Effector memory CD8-positive, alpha-beta T cell (primary cell): ENCODE measurements at places on chromosomes 13 and 19.

DNA sequence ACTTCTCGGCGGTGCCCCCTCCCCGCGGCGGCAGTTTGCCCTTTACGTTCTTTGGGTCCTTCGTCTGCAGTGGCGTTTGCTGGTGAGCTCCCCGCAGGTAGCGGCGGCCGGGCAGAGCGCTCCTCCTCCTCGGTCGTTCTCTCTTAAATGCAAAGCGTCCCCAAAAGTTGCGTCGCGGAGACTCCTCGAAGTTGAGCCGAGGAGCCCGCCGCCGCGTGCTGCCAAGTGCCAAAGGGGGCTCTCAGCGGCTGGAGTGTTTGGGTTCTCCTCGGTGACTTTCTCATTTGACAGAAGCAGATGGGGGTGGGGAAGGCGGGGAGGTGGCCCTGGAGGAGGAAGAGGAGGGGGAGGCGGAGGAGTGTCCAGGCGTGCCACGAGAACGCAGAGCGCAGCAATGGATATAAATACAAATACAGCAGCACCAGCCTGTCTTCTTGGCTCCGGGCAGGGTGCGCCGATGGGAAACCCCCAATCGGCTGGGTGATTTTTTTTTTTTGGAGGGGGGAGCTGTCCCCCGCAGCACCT lies at the start of gene SOX21:
SOX21 (minus strand) TSS at position 259 of the 525 bp plus-strand sequence. CDS start 496 bp downstream, outside the sequence.
- no peak for DNase-seq

DNA sequence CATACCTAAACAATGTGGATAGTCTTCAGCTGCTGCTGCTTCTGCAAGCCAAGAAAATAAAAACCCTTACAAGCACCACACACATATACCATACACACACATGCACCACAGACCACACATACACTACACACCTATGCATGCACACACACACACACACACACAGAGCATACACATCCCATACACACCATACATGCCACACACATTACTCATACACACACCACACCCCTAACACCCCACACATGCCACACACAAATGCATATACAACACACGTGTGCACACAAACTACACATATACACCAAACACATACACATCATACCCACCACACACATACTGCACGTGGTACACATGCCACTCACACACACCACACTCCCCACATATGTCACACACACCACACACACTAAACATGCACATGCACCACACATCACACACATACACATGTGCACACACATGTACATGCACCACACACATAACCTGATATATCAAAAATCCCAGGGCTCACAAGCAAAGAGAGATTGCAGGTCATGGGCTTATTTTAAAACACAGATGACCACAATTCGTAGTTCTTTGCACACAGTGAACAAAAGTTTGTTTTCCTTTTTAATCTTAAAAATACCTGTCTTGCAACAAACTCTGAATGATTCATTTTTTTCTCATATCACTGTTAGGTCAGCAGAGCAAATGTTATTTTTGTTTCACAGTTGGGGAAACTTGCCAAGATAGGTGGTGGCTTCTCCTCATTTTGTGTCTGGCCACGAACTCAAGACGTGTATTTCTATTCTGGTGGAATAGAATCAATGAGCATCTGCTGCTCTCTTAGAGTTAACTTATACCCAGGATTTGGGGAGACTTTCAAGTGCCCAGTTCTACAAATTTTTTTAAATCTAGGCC lies 456.6 kb downstream of the FGF9 start:
- no peak for DNase-seq

- no peak for DNase-seq
These were observed 7.4 kb downstream of the ISYNA1 start for GRCh38 chr19:18430417-18431144.

- no peak for DNase-seq
These were observed 6.7 kb upstream of the MKNK2 start for GRCh38 chr19:2057484-2058469.

DNA sequence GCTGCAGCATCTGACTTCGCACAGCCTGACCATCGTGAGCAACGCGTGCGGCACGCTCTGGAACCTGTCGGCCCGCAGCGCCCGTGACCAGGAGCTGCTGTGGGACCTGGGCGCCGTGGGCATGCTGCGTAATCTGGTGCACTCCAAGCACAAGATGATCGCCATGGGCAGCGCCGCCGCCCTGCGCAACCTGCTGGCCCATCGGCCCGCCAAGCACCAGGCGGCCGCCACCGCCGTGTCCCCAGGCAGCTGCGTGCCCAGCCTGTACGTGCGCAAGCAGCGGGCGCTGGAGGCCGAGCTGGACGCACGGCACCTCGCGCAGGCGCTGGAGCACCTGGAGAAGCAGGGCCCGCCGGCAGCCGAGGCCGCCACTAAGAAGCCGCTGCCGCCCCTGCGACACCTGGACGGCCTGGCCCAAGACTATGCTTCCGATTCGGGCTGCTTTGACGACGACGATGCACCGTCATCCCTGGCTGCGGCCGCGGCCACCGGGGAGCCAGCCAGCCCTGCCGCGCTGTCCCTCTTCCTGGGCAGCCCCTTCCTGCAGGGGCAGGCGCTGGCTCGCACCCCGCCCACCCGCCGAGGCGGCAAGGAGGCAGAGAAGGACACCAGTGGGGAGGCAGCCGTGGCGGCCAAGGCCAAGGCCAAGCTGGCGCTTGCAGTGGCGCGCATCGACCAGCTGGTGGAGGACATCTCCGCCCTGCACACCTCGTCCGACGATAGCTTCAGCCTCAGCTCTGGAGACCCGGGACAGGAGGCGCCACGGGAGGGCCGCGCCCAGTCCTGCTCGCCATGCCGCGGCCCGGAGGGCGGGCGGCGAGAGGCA lies 13.6 kb downstream of the C19orf25 start:
- DNase-seq = no peak

GRCh38 chr13:38570706-38571105 lies 116.2 kb upstream of the FREM2 start:
- DNase-seq = no peak

GRCh38 chr13:92074658-92075057 lies 676.2 kb downstream of the GPC5 start:
- DNase-seq = no peak

DNA sequence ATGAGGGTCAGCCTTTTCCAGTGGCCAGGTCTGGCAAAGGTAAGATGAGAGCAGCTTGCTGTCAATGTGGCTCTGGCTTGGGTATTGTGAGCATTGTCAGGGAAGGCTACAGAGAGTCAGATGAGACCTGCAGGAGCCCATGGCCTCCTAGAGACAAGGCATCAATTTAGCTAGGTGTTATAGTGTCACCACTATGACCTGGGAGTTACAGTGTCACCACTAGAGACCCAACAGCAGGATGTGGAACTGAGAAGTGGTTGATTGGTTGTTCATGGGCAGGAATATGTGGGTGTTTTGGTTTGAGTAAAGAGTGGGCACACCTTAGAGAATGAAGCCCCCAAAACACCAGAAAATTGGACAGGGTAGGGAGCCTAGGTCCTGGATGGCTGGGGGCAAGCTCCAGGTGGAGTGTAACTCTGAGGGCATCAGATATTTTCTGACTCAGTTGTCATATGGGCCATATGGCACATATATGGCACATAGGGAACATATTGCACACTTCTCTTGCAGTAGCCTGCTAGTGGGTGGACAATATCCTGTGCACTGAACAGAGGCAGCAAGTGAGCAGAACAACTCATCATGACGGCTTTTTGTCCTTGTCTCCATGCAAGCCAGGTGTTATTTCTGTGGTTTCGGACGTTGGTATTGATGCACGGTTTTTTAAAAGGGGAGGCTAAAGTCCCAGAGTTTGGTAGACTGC lies 46.3 kb upstream of the CEACAM21 start:
- no peak for DNase-seq

- no peak for DNase-seq
These were observed 151.6 kb downstream of the B3GLCT start for GRCh38 chr13:31351376-31351775.

DNA sequence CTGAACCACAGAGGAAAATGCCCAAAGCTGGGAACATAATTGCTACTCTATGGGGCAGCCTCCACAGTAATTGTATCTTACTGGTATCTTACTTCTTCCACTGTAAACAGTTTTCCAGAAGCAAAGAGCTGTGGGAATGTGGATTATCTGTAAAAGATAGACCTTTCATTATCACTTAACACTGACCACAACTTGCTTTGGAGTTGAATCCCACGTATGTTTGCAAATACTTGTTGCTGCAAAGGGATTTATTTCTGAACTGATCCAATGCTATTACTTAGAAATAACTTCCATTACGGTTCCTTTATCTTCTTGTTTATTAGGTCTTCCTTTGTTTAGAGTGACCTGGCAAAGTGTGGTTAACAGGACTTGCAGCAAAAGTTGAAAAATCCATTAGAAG lies 218.1 kb downstream of the KCTD12 start:
- DNase-seq = no peak

DNA sequence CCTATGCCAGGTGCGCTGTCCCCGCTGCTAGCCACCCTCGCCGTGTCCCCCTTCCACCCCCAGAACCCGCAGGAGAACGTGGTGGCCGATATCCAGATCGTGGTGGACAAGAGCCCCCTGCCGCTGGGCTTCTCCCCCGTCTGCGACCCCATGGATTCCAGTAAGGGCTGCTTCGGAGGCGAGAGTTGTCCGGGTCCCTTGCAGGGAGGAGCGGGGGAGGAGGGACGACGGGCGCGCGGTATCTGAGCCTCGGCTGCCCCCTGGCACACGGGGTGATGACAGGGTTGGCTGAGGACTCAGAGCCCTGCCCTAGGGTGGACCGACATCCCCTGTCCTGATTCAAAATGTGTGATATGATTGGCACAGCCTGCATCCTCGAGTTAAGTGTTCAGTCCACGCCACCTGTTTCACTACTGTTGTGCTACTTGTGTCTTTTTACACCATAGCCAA lies 653 bp downstream of the MVB12A start:
- no peak for DNase-seq

- no peak for DNase-seq
These were observed 12.3 kb upstream of the ZBTB32 start for GRCh38 chr19:35692010-35692409.

GRCh38 chr13:106038752-106039151 lies 496.7 kb downstream of the EFNB2 start:
- DNase-seq = no peak

DNA sequence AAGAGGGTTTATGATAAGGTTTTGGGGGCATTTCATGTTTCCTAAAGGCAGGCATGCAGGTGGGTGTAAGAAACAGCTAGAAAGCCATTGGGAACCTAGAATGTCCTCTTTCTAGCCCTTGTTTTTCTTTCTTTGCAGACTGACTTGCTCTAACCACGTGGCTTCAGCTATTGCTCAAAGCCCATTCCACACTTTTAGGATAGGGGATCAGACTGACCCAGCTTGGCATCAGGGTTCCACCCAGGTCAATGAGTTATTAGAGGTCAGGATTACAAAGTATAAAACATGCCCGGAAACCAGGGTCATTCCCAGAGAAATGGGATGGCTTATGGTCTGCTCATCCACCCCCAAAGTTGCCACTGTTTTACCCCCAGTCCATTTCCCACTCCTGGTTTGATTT lies 16.8 kb downstream of the PHF11 start:
- no peak for DNase-seq

DNA sequence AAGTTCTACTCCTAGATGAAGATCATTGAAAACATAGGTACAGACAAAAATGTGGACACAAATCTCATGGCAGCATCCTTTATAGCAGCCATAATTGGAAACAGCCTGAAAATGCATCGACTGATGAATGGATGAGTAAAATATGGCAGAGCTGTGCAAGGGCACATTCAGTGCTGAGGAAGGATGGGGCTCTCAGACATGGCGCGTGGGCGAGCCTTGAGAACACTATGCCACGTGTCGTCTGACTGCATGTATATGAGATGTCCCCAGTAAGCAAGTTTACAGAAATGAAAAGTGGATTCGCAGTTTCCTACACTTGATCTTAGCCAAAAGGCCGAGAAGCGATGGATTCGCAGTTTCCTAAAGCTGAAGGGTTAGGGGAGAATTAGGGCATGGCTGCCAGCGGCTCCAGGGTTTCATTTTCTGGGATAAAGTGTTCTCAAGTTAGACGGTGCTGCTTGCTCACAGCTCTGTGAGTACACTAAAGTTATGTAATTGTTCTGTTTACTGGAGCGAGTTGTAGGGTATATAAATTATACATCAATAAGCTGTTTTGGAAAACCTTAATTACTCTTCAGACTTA lies 78.0 kb downstream of the RAB20 start:
- no peak for DNase-seq

DNA sequence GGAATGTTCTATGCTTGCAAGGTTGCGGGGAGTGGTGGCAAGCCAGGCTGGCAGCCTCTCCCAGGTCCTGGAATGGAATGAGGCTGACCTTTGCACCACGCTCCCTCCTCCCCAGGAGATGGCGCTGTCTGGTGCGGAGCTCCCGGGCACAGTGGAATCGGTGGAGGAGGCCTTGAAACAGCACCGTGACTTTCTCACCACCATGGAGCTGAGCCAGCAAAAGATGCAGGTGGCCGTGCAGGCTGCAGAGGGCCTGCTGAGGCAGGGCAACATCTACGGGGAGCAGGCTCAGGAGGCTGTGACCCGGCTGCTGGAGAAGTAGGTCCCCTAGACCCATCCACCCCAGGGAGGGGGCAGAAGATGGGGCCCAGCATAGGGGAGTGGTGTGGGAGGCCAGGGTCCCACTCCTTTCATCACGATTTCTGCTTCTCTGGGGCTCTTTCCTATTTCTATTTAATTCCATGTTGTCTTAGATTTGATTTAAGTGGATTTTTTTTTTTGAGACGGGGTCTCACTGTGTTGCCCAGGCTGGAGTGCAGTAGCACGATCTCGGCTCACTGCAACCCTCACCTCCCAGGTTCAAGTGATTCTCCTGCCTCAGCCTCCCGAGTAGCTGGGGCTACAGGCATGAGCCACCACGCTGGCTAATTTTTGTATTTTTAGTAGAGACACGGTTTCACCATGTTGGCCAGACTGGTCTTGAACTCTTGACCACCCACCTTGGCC lies 53.2 kb upstream of the SHKBP1 start:
- peak; percentile 43 for DNase-seq

DNA sequence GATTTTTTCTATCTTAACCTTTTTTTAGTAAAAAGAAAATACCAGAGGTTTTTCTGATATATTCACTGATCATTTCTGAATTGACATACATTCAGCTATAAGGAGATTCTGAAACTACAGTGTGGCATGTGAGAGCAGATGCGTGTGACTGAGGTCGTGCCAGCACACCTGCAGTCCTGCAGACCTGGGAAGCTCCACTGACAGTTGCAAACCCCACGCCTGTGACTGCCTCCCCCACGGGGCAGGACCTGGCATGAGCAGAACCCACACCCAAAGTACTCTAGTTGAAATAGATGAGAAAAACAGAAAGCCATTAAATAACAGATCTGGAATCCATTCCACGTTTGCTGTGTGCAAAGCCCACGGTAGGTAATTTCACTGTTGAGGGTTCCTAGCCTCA lies 80.7 kb downstream of the TEX29 start:
- DNase-seq = no peak

DNA sequence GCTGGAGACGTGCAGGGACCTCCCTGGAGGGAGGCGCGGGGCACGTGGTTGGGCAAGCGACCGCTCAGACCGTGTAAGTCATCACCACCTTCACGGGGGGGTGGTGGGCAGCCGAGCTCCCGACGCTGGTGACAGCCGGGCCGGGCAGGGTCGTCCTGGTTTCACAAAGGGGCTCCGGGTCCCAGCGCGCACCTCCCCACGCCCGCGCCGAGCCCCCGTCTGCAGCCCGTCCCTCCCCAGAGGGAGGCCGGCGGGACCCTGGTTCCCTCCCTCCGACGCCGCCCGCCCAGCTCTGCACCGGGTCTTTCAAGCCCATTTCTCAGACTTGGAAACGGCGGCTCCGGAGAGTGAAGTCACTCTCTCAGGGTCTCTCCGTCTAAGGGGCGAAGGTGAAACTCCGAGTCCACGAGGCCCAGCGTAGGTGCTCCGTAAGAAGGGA lies 729 bp upstream of the ARID3A start:
- no peak for DNase-seq
